Stimulated activated CD4-positive, alpha-beta T cell treated with anti-CD3 and anti-CD28 coated beads, Interleukin-1b, Interleukin-23, amount 100 ng/mL, for 1 hour (primary cell): ENCODE measurements at places on chromosomes 3 and 15.

DNA sequence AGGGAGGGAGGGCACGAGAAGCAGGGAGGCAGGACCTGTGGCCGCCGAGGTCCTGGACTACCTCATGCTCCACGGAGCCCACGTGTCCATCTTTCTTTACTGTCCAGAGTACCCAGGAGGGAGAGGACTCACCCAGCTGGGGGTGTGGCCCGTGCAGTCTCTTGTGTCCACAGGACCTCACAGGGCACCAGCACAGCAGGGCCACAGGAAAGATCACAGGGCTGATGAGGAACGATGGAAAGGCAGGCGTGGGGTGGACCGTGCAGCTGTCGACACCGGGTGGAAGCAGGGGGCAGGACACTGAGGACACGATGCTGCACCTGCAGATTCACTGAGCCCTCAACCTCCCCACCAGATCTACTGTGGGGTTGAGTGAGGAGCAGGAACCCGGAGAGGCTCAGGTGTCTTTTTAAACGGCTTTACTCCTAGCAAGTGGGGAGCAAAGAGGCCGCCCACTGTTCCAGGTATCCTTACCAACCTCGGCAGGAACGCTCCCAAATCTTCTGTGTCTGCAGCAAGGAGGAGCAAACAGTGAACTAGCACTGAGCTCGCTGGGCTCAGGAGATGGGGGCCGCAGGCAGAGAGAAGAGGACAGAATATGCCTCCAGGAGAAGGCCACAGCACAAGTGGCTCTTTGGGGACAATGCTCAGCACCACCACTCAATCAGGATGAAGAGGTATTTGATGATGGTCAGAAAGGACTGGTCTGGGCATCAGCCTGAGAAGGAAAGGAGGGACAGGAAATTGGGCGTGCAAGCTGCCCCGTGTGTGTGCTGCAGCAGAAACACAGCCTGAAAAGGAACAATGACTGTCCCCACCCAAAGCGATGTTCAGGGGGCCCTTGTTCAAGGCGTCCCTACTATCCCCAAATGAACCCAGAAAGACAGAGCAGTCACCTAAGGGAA is 198.8 kb downstream of the XXYLT1 start:
- no peak for DNase-seq

- DNase-seq: no peak
Observed at GRCh38 chr3:94179059-94179458, 116.2 kb downstream of the NSUN3 start.

DNA sequence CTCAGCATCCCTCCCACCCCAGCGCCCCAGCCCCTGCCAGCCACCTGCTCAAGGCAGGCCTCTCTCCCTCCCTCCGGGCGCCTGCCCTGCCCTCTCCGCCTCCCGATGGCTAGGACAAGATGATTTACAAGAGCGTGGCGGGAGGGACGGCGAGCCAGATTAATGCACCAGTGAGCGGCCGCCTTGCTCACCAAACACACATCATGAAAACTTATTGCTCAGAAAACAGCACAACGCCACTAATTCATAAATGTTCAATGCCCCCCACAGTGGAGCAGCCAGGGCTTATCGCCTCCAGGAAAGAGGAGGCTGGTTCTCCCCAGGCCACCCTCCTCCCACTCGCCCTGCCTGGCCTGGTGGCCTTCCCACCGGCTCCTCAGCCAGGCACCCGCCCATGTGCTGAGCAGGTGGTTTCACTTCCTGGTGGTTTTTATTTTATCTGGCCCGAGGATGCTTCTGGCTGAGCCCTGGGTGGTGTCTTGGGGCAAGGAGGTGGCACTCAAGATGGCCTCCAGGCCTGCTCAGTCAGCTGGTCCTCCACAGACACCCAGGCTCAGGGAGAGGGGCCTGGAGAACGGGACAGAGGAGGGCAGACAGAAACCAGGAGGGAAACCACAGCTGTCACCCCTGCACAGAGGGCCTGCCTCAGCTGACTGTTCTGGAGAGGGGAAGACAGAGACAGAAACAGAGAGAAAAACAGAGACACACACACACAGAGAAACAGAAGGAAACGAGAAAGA is 284.9 kb downstream of the UACA start:
- DNase-seq: no peak

DNA sequence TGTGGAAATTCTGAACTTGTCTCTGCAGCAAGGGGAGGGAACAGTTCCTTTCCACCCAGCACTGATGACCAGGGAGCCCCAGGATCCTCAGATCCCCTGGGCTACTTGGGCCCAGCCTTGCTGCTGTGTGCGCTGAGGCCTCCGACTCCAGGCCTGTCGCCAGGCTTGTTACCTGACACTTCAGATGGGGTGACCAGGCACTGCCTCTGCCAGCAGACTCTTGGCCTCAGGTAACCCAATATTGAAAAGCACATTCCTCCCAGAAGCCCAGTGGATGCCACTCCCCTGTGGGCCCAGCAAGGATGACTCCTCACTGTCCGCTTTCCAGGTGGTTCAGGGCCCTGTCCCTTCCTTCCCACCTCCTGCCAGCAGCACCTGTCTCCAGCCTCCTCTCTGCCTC is 3.5 kb upstream of the PLA2G4E start:
- DNase-seq: no peak

- no peak for DNase-seq
Observed at GRCh38 chr15:33825453-33825852, 142.8 kb upstream of the CHRM5 start.

GRCh38 chr15:64067564-64068030 is 21.3 kb upstream of the DAPK2 start:
- DNase-seq: peak; percentile 46

- no peak for DNase-seq
Observed at GRCh38 chr3:112793326-112794081, 53.2 kb downstream of the CD200R1L start.

GRCh38 chr3:60636846-60637245 is 614.4 kb downstream of the FHIT start:
- DNase-seq: no peak

DNA sequence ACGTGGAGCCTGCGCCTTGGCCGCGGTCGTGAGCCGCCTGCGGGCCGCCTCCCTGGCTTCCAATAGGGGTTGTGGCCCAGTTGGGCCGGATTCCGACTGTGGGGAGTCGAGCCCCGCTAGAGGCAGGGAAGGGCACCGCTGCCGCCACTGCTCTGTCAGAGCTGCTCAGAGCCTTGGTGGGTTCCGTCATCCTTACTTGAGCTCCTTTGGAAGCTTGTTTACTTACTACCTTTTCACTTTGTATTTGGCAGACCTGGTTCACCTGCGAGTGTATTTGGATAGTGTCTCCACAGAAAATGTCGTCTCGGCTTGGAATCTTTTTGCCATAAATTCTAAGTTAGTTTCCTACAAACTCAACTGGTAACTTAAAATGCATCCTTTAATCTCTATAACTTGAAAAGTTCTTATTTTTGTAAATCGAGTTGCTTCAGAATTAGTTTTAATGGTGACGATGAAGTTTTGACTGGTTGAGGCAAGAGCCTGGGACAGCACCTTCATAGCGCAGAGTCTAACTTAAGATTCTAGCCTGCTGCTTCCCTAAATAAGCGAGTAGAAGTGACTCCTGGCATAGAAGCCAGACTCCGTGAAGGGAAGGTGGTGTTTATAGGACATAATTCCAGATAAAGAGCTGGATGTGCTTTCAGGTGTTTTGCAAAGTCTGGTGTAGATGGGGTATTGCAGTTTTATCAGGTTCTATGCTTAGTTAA is 800 bp downstream of the DAG1 start:
- DNase-seq: no peak

- DNase-seq: no peak
Observed at GRCh38 chr3:50010959-50011358, 71.0 kb downstream of the RBM6 start.

DNA sequence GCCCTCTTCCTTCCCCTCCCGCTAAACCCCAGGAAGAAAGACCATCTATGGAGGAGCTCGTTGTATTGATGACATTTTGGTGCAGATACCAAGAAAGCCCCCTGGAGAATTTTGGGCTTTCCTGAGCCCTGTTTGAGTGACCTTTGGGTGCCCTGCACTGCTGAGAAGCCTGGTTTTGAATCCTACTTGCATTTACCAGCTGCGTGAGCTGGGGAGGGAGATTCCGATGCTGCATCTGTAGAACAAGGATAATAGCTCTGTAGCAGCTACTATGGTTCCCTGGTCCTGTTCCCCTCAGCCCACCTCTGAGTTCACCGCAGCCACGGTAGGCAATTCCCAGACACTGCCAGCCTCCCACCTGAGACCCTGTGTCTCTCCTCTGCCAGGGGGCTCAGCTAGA is 5.2 kb downstream of the APOD start:
- no peak for DNase-seq

DNA sequence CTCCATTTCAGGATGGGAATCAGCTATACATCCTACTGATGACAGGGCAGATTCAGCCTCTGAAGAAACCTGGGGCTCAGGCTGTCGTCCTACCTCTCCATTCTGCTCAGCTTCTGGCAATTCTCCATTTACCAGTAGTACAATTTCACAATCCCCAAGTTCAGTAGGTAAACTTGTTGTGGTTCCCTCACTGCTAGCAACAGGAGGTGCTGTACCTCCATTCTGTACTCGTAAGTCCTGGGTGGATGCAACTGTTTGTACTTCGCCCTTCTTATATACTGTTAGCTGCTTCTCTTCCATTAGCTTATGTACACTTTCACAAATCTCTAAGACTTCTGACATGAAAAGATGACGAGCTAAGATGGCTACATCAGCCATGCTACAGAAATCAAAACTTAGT is 11.6 kb downstream of the ZBTB11 start:
- no peak for DNase-seq

GRCh38 chr15:63264688-63265293 is 12.6 kb upstream of the APH1B start:
- DNase-seq: no peak

- no peak for DNase-seq
Observed at GRCh38 chr3:54916732-54917131, 11.1 kb downstream of the LRTM1 start.

DNA sequence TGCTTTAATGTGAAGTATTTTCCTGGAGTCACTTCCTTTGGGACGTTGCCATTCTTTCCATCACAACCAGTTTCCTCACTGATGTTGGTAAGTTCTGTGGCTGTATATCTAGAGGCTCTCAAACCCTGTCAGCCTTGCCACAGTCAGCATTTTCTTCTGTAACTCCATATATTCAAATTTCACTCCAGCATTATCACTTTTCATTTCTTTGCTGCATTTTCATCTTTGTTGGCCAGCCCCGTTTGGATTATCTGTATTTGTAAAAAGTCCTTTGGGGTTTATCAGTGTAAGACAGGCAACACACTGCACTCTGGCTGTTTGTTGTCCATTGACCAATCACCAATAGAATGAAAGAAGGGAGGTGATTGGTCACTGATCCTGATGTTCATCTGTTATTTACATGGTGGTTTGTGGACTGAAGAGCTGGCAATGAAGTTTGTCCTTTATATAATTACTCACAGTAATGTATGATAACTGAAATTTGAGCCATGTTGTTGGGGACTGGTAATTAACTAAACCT is 20.3 kb downstream of the GMPS start:
- no peak for DNase-seq

- DNase-seq: no peak
Observed at GRCh38 chr3:95468331-95468730, 1346.1 kb upstream of the EPHA6 start.

DNA sequence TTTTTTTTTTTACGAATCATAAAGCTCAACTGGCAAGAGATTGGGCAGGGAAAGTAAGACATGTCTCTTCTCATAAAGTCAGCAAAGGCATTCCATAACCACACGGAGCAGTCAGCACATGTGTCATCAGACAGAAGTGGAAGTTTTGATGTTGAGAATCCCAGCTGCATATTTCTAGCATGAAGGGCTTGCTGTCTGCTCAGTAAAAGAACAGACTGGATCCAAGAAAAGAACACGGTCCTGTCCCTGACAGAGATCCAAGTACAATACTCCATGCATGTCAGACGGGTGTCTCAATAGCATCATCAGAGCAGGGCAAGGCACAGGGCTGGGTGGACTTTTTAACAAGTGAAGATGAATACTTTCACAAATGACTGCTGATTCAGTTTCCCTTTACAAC is 38.2 kb downstream of the ABI3BP start:
- no peak for DNase-seq

- DNase-seq: no peak
Observed at GRCh38 chr3:18544146-18544545, 119.0 kb upstream of the SATB1 start.

DNA sequence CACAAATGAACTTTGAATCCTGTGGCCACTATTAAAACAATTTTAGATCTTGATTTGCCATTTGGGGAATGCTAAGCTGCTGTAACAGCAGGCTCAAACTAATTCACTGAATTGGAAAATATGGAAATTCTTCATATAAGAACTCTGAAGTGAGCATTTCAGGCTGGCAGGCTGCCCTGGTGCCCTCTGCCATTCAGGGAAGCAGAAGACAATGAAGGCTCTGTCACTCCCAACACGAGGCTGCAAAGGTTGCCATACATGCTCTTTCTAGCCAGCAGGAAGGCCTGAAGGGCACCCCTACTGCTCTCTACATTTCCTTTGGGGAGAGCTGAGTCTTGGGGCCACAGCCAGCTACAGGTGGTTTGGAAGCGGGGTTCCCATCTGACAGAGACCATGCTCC is 88.0 kb downstream of the GABRG3 start:
- no peak for DNase-seq

- DNase-seq: no peak
Observed at GRCh38 chr15:78083687-78084448, 6.4 kb upstream of the TBC1D2B start.

DNA sequence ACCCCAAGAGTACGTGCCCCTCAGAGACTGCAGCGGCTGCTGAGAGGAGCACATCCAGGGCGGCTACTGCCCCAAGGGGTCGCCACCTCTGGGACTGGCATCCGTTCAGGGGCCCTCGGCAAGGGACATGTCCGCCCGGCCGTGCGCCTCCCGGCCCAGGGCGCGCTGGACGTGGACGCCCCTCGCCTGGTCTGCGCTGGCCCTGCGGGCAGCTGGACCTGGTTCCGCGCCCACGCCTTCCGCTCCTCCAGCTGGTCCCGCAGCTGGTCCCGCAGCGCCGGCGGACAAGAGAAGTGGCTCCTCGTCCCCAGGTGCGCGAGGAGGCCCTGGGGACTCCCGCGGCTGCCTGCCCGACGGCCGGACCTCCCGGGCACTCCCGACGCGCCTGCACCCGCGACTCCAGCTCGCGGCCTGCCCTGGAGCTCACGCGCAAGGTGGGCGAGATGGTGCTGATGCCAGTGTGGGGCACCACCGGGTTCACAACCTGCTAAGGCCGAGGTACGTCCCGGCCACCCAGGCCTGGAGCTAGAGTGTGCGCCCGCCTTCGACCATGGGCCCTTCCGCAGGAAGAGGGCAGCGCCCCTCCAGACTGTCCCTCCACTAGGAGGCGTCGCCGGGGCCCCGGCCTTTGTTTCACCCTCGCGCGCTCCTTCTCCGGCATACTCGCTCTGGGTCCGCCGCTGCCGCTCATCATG is 14.4 kb upstream of the GP9 start:
- no peak for DNase-seq

- DNase-seq: no peak
Observed at GRCh38 chr3:101836652-101837598, 12.4 kb upstream of the NFKBIZ start.

GRCh38 chr15:43287254-43287653 is 20.5 kb upstream of the TGM5 start:
- DNase-seq: no peak

GRCh38 chr15:29740692-29741311 is 81.5 kb downstream of the TJP1 start:
- DNase-seq: no peak
